H1 (cell line): ENCODE measurements at places on chromosomes 1 and 21.

DNA sequence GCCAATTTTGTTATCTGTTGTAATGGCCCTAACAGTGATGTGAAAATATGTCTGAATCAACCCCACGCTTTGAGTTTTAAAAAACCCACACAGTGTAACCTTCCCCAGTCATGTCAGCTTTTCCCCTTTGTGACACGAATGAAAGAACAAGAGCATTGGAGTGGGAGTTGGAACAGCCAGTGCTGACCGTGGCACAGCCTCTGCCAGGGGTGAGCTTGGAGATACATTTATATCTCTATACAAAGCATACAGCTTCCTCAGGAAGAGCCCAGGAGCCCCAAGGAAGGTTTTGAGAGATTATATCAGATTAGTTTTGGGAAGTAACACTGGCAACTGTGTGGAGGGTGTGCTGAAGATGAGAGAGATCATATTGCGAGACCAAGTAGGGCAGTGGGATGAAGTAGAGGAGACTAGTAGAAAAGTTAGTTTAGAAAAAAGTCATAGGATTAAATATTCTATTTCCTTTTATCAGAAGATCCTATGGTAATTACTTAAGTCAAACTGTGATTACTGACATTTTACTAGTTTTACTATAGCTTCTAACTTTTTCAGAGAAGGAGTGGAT is 15.9 kb downstream of the LRRC8B start:
- no peaks in the 10 kb centered on the region for H3K4me1 ChIP-seq
- H3K36me3 ChIP-seq = no peaks in the 10 kb centered on the region
- no peak overlapping the region for H3K27ac ChIP-seq
- no peak for DNase-seq

- H3K36me3 ChIP-seq = no peaks in the 10 kb centered on the region
- DNase-seq = no peak
- H3K4me3 ChIP-seq = no peak overlapping the region
- no peaks in the 10 kb centered on the region for H3K4me1 ChIP-seq
- H3K27me3 ChIP-seq = no peaks in the 10 kb centered on the region
Measured at GRCh38 chr1:58457023-58457635, 89.4 kb downstream of the OMA1 start.

GRCh38 chr1:33462405-33463164 is 9.9 kb upstream of the ZSCAN20 start:
- no peak overlapping the region for H3K27ac ChIP-seq
- no peaks in the 10 kb centered on the region for H3K27me3 ChIP-seq
- H3K36me3 ChIP-seq = no peaks in the 10 kb centered on the region
- no peaks in the 10 kb centered on the region for H3K4me1 ChIP-seq

DNA sequence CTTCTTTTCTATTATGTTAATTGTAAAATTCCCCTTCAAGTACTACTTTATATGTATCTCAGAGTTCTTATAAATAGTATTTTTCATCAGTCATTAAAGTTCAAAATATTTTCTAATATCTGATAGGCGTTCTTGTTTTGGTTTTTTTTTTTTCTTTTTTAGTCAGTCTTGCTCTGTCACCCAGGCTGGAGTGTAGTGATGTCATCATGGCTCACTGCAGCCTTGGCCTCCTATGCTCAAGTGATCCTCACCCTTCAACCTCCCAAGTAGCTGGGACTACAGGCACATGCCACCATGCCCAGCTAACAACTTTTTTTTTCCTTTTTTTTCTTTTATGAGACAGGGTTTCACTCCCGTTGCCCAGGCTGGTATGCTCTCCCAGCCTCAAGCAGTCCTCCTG is 27.3 kb downstream of the AGMAT start:
- H3K27me3 ChIP-seq = no peaks in the 10 kb centered on the region
- no peak overlapping the region for H3K27ac ChIP-seq
- no peaks in the 10 kb centered on the region for H3K4me1 ChIP-seq
- peaks cover 27% of the 10 kb centered on the region for H3K36me3 ChIP-seq
- DNase-seq = no peak
- H3K4me3 ChIP-seq = no peak overlapping the region

GRCh38 chr21:43721939-43722338 is 3.0 kb downstream of the PDXK start:
- H3K4me1 ChIP-seq = peaks cover 24% of the 10 kb centered on the region
- no peak for DNase-seq
- H3K27me3 ChIP-seq = peaks cover 7% of the 10 kb centered on the region; the same call in 1 of the 2 replicates
- no peak overlapping the region for H3K4me3 ChIP-seq

DNA sequence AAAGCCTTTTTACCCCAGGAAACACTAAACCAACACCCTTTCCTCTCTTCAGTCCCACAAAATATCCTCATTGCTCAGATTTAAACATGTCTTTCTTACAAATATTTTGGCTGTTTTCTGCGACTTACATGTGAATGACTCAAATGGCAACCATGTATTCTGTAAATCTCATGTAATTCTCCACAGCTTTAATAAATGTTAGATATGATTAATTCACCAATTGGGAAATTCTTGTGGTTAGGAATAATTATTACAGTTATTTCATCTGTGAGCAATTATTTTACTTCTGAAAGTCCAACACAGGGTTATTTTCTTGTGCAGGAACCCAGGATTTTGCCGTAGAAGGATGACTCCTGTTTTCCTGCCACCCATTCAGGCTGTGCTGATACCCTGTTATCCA is 431.5 kb downstream of the LMO4 start:
- H3K4me1 ChIP-seq = no peaks in the 10 kb centered on the region
- H3K4me3 ChIP-seq = no peak overlapping the region
- DNase-seq = no peak
- no peaks in the 10 kb centered on the region for H3K36me3 ChIP-seq
- H3K27me3 ChIP-seq = no peaks in the 10 kb centered on the region; the same call in 1 of the 2 replicates

GRCh38 chr1:78101051-78101450 is 55.3 kb downstream of the GIPC2 start:
- H3K27ac ChIP-seq = no peak overlapping the region
- DNase-seq = no peak
- H3K4me1 ChIP-seq = no peaks in the 10 kb centered on the region
- H3K36me3 ChIP-seq = no peaks in the 10 kb centered on the region

GRCh38 chr1:27763358-27763757 is 9.7 kb upstream of the STX12 start:
- no peak overlapping the region for H3K4me3 ChIP-seq
- no peaks in the 10 kb centered on the region for H3K4me1 ChIP-seq
- H3K27ac ChIP-seq = no peak overlapping the region
- DNase-seq = no peak
- H3K27me3 ChIP-seq = no peaks in the 10 kb centered on the region
- H3K36me3 ChIP-seq = peaks cover 5% of the 10 kb centered on the region; the same call in 1 of the 2 replicates

DNA sequence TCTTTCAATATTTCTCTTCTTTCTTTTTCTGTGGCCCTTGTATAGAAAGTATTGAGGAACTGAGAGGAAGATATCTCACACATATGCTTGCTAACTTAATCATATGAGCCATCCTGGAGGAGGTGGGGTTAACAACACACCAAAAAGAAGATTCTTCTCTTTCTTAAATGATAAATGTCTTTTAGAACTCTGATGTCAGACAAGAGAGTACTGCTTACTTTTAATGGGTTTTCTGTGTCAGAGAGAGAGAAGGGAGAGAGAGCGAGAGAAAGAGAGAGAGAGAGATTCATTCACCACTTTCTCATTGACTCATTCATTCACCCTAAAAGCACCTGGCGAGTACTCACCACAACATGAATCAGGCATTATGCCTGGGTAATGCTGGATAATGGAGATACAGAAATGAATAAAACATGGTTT is 250.3 kb upstream of the SGIP1 start:
- H3K27me3 ChIP-seq = no peaks in the 10 kb centered on the region
- H3K36me3 ChIP-seq = no peaks in the 10 kb centered on the region
- H3K4me1 ChIP-seq = peaks cover 2% of the 10 kb centered on the region; the same call in 1 of the 2 replicates
- H3K4me3 ChIP-seq = no peak overlapping the region
- H3K27ac ChIP-seq = no peak overlapping the region

DNA sequence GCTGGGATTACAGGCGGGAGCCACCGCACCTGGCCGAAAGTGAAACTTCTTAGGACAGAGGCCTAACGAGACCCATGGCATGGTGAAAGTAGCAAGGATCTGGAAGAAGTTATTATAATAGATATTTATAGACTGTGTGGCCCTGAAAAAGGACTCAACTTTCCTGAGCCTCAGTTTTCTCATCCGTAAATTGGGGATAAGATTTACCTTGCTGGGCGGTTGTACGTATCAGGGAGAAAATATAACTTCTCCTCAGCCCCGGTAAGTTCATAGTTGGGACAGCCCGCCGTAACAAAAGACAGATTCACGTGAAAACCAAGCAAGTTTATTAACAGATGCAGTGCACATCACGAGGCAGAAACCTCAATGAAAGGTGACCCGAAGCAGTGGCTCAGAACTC is 5.5 kb upstream of the PIK3CD start:
- no peak overlapping the region for H3K4me3 ChIP-seq
- H3K36me3 ChIP-seq = no peaks in the 10 kb centered on the region
- no peak overlapping the region for H3K27ac ChIP-seq

DNA sequence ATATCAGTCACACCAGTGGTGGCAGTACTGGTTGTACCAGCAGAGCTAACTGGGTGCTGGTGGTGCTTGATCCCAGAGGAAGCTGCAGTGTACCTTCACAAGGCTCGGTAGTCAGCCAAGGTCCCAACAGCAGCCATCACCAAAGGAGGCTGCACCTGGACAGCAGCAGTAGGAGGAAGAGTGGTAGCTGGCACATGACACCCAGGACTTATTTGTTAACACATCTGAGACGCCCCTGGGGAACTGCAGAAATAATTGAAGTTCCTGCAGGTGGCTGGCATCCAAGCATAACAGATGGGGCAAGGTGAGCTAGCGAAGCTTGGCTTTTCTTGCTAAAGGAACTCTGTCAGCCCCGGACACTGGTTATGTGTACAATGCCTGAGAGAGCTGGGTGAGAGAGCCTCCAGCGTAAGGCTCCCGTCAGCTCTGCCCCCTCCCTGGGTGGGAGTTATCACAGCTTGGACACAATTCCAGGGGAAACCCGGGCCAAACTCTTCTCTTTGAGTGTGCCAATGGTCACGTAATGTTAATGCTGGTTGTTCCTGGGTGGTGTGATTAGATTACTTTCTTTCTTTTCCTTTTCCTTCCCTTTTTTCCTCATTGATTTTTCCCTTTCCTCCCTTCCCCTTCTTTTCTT is 29.1 kb upstream of the PARP1 start:
- H3K4me3 ChIP-seq = no peak overlapping the region
- H3K27me3 ChIP-seq = no peaks in the 10 kb centered on the region
- no peak overlapping the region for H3K27ac ChIP-seq
- no peaks in the 10 kb centered on the region for H3K36me3 ChIP-seq
- DNase-seq = no peak

- no peaks in the 10 kb centered on the region for H3K36me3 ChIP-seq
- H3K4me1 ChIP-seq = no peaks in the 10 kb centered on the region
- no peaks in the 10 kb centered on the region for H3K27me3 ChIP-seq
- DNase-seq = no peak
Measured at GRCh38 chr1:105591681-105592080, 1464.8 kb upstream of the PRMT6 start.

DNA sequence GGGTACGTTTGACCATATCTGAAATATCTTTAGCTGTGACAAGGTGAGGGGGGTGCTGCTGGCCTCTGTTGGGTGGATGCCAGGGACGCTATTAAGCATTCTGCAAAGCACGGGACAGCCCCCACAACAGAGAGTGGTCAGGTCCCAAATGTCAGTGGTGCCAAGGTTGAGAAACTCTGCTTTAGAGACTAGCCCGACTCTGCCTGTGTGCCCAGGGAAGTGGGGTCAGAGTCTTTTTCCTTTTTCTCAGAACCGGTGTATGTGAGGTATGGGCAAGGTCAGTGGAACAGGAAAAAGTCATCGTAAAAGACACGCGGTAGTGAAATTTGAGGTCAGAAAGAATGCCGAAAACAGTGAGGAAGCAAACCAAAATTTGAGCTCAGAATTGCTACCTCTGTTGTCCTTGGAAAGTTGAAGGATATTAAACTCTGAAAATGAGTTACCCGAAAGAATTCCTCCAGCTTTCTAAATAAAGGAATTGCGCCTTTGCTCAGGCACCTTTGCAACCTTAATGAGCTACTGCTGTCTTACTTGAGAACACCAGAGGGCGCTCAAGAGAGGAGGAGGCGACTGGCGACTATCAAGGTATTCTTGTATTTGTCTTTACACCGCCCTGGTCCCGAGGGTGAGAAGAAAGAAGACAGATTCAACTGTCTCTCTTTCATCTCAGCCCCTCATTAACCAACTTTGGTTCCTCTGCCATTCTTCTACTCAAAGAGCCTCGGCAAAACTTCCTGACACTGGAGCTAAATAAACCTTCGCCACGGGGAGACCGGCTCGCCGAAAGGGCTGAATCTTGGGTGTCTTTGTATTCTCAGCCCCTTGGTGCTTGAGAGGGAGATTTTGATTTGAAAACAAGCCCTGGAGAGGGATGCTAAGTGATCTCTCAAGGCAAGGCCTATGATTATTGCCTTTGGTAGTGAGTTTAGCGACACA is 85.4 kb upstream of the OLIG2 start:
- no peak overlapping the region for H3K4me3 ChIP-seq
- no peaks in the 10 kb centered on the region for H3K36me3 ChIP-seq
- no peak for DNase-seq
- no peak overlapping the region for H3K27ac ChIP-seq
- H3K4me1 ChIP-seq = no peaks in the 10 kb centered on the region

DNA sequence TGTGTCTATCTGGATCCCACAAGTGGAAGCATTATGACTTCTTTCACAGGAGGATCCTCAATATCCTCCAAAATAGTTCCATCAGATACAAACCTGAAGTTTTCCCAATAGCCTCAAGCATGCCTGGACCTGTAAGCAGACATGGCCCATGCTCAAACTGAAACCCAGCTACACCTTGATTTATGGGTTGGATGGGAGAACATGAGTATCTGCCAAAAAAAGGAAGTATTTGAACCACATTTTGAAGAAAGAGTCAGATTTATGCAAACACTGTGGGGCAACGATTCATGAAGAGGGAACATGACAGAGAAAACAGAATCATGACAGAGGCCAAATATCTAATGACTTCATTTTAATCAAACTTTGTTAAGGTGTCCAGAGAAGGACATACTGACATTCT is 351.0 kb upstream of the NFIA start:
- H3K36me3 ChIP-seq = no peaks in the 10 kb centered on the region
- H3K27me3 ChIP-seq = no peaks in the 10 kb centered on the region
- H3K27ac ChIP-seq = no peak overlapping the region
- DNase-seq = no peak
- H3K4me3 ChIP-seq = no peak overlapping the region
- no peaks in the 10 kb centered on the region for H3K4me1 ChIP-seq

DNA sequence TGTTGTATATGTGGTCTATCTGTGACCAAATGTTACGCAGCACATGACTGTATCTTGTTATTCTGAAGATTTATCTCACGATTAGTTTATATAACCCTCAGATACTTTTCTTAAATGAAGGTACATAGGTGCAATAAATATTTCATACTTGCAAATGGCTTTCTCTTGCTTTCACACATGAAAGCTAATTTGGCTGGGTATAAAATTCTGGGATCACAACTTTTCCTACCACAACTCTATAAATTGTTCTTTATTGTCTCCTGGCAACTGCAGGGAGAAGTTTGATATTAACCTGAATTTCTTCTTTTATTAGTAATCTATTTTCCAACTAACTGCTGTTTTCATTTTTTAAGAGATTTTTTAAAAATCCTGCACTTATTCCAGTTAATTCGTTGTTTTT is 58.9 kb downstream of the KCNK2 start:
- H3K4me3 ChIP-seq = no peak overlapping the region
- H3K27ac ChIP-seq = no peak overlapping the region
- no peak for DNase-seq
- H3K36me3 ChIP-seq = no peaks in the 10 kb centered on the region
- H3K4me1 ChIP-seq = no peaks in the 10 kb centered on the region
